Left renal pelvis (tissue), 4 donors: ENCODE measurements at places on chromosomes 2 and 18.

DNA sequence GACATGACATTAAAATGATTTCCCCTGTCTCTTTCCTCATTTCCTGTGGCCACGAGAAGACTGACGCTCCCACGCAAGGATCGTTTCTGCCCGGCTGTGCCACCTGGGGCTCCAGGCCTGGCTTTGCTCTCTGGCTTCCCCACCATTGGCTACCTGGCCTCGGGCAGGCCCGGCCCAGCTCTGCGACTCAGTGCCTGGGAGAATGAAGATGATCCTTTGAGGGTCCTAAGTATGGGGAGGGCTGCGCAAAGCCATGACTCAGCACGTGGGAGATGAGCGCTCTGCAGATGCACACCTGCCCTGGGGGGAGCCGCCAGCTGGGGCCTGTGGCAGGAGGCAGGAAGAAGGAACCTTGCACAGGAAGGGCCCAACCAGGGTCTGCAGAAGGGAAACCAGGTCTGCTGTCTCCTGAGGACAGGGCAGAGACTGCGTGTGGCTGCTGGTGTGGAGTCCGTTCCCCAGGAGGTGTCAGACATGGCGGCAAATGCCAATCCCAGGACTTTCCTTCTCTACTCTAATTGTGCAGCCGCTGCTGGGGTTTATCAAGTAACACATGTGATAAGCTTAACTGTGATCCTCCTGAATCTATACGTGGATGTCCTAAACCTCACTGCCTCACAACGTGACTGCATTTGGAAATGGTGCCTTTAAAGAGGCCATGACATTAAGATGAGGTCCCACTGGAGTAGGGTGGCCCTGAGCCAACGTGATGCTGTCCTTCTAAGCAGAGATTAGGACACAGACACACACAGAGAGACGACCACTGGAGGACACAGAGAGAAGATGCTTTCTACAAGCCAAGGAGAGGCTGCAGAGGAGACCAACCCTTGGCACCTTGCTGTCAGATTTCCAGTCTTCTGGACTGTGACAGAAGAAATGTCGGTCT, 32.9 kb downstream of the MBP start:
- no peak for DNase-seq

DNA sequence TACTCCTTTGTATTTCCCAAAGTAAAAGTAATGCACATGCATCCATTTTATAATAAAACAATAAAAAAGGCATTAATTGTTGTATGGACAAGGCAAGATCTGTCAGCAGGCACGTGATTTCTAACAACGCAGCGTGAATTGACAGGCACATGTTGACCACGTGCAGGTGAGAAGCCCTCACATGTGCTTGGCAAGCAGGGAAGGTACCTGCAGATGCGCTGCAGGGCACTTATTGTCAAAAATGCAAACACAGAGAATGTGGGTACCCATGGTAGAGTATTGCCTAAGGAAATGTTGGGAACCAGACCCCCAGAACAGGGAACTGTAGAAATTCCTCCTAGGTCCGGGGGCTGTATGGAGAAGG, 515.0 kb upstream of the HS6ST1 start:
- DNase-seq: no peak

DNA sequence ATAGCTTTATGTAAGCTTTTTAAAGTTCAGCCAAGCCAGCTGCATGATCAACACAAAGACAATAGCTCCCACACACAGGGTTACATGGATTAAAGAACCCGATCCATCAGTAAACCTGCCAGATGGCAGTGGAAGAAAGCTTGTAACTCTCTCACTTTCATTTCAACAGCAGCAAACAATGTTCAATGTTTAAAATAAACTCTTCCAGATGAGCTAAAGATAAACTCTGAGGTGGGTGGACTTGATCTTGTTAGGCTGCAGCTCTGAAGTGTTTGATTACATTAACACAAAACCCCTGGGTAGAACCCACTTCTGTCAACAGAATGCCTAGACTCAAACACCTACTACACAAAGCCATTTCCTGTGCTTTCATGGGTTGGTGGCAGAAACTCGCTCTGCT, 13.9 kb downstream of the RDH14 start:
- no peak for DNase-seq

GRCh38 chr2:50291610-50292009, 740.3 kb downstream of the NRXN1 start:
- no peak for DNase-seq

- no peak for DNase-seq
Observed at GRCh38 chr2:190500054-190500502, 34.4 kb downstream of the NEMP2 start.

GRCh38 chr2:169480079-169480465, 778 bp downstream of the BBS5 start:
- no peak for DNase-seq

DNA sequence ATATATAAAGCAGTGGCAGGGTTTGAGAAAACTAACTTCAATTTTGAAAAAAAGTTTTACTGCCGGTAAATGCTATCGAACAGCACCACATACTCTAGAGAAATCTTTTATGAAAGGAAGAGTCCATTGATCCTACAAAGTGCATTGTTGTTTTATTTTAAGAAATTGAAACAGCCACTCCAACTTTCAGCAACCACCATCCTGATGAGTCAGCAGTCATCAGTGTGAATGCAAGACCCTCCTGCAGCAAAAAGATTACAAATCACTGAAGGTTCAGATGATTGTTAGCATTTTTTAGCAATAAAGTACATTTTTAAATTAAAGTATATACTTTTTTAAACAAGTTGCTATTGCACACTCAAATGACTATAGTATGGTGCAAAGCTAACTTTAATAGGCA, 1017.7 kb upstream of the CRIM1 start:
- DNase-seq: no peak

DNA sequence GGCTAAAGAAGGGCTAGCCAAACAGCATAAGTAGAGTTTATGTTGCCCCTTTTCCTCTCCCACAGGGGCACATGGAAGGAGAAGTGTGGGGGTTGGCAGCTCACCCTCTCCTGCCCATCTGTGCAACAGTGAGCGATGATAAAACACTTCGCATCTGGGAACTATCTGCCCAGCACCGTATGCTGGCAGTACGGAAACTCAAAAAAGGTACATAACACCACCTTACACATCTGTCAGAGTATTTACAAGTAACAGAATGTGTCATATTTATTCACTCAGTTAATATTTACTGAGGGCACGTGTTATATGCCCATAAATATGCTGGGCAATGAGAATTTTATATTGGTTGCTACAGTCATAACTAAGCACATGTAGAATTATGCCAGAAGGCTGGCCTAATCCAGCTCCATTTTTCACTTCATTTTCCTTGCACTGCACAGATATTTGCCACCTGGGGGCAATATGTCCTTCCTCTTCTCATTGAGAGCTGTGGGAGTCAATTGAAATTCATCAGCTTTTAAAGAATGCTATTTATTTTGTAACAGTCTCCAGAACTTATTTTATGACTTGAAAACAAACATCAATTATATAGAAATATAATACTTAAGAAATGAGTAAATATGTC, 150.6 kb downstream of the RTN4 start:
- peak; percentile 12 for DNase-seq

GRCh38 chr2:215189393-215189792, 51.0 kb upstream of the ABCA12 start:
- no peak for DNase-seq

DNA sequence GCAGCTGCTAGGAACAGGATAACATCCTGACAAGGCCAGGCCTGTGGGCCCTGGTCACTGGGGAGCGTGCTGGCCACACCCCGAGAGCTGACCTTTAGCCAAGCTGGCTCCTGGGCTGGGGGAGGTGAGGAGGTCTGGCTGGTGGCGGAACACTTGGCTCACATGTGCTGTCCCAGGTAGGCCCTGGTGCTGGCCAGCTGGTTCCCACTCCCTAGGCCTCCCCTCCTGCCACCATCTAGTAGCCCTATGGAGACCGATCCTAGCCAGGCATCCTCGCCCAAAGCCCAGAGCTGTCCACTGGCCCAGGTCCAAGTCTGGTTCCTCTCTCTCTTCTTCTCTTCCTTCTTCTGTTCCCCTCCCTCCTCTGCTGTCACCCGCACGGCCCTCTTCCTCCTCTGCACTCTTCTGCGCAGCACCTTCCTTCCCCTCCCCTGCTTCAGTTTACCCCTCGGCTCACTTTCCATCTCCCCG, 52.4 kb downstream of the TNS1 start:
- no peak for DNase-seq

GRCh38 chr2:72985891-72986683, 68.8 kb downstream of the EMX1 start:
- DNase-seq: no peak

DNA sequence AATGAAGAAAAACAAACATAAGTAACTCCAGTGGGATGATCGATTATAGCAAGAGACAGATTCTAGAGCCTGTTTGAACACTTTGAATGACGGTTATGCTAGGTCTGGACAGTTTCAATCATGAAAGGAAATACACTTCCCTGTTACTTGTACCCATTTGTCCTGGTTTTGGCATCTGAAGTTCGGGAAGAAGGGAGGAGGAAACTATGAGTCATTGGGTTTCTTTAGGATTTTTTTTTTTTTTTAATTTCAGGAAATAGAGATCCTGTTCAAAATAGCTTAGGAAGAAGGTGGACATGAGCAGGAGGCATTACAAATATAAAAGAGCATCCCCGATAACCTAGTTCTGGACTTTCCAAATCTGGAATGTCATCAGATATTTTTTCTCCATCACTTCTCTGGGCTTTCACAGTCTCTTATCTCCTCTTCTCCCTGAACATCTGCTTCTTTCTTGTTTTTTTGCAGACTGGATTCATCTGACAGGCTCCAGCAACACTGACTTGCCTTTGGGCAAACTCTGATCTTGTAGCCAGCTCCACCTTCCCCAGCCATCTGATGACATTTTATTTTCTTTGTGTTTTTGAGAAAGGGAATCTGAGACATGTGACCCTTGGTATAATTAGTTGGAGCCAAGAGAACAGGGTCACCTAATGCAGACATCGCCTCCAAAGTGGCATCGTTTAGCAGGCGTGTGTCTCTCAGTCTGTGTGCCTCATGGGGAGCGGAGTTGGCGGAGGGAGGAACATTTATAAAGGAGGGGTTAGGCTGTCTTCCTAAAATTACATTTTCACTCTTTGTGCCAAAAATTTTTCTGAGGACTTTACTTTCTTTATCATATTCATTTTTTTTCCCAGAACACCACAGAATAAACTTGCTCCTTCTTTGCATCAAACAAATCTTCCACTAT, 195.3 kb upstream of the EPHA4 start:
- no peak for DNase-seq

DNA sequence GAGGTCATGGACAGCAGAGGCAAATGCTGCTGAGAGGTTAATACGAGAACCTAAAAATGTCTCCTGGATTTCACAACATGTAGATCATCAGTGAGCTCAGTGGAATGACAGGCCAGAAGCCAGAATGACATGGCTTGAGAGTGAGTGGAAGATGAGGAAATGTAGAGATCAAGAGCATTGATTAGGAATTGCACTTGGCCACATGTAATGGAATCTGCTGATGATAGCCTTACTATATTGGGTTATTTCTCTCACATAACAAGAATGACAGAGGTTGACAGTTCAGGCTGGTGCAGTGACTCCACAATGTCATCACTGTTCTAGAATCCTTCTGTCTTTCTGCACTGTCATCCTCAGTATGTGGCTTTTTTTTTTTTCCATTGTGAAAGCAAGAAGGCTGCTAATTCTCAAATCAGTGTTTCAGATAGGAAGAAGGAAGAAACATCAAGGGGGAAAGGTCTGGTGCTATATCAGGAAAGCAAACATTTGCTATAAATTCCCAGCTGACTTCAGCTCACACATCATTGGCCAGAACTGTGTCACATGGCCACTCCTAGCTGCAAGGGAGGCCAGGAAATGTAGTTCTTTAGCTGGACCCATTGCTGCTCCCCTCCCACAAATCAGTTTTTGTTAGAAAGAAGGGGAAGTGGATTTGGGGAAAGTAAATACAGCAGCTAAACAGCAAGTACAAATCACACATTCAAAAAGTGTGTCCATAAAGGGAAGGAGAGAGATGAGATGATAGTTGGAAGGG, 127.2 kb downstream of the FAM161A start:
- DNase-seq: no peak

DNA sequence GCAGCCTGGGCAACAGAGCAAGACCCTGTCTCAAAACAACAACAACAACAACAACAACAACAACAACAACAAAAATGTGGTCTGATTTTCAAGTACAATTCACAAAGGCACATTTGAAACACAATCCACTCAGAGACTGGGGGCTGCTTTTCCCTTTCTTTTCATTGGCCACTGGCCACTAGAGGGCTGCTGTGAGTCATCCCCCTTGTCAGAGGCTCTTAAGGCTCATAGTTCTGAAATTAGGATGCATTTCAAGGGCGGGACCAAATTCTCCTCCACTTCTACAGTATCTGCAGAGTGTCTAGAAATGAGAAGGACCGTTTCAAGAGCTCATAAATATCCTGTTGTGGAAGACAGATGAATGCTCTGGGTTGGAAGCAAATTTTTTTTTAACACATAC, 285.4 kb downstream of the NRXN1 start:
- DNase-seq: no peak

GRCh38 chr2:23273786-23274185, 111.2 kb upstream of the KLHL29 start:
- DNase-seq: no peak

DNA sequence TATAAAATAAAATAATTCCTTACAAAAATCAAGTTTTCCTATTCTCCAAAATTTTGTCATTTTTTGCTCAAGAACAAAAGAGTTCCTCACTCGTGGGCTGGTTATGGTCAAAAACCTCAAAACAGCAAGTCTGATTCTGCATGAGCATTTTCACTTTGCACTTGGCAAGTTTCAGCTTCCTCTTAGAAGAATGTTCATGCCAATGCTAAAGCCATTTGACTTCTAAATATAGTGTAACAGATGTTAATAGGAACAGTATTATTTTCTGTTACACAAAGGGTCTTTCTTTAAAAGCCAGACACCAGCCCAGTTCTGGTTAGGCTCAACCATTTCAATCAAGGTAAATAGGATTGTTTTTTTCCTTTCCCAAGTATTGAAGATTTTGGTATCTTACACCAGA, 261.3 kb upstream of the CCDC68 start:
- no peak for DNase-seq

DNA sequence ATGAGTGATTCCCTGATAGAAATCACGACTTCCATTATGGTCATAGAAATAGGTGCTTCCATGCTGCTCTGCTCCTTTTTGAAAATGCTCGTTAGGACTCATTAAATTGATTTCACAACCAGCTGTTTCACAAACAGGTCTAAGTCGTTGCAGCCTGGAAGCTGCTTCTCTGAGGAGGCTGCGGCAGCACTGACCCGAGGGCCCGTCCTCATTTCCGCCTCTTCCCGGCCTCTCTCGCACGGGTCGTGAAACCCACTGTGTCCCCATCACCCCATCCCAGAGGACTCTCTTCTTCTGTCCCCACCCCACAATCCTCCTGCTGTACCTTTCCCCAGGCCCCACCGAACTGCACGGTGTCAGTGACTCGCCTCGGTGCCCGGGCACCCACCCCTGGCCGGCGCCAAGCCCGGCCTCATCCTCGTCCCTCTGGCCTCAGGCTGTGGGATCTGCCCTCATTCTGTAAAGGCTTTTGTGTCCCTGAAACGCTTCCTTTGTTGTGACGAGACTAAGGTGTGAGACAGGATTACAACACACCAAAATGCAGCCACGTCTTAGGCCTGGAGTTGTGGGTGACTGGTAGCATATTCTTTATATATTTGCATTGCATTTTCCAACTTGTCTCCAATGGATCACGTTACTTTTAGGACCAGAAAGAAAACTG, 112.7 kb upstream of the CTDP1 start:
- no peak for DNase-seq
